ENCODE measurements at places on chromosomes 6 and 20.
A peak's percentile ranks its signal among the peaks of the same experiment; 100 is the strongest.

DNA sequence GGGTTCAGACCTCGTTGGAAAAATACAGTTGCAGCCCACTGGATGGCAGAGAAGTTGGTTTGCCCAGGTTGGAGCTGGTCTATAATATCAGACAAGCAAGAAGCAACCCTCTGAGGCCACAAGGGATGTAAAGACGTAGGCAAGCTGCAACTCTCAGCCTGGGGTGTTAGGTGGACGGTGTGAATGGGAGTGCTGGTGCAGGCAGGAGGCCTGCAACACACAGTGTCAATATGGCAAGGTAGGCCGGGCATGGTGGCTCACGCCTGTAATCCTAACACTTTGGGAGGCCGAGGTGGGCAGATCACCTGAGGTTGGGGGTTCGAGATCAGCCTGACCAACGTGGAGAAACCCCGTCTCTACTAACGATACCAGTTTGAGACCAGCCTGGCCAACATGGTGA, 10.5 kb downstream of the VPS16 start:
- DNase-seq, result no peak

DNA sequence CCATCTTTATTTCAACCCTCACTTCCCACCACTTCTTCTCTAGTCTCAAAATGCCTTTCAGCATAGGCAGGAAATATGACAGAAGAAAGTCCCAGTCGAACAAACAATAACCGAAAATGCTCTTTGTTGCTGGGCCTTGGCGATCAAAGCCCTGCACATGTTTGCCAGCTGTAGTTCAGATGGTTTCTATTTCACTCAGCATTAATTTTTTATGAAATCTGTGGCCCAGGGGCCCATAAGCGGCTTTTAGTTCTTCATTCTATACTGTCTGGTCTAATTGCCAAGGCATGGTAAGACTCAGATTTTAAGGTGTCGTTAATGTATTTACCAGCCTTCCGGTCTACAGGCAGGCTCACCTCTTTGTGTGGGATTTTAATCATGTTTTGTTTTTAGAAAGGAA, 10.9 kb upstream of the F13A1 start:
- DNase-seq, result no peak

GRCh38 chr6:161017766-161018564, 26.4 kb downstream of the MAP3K4 start:
- DNase-seq, result no peak

GRCh38 chr6:33075568-33076405, at the start of gene HLA-DPB1:
TSS of gene HLA-DPB1 (plus strand) at chr6:33075990. CDS start at chr6:33076042, 52 bp downstream.
- peak; percentile 48 for DNase-seq

DNA sequence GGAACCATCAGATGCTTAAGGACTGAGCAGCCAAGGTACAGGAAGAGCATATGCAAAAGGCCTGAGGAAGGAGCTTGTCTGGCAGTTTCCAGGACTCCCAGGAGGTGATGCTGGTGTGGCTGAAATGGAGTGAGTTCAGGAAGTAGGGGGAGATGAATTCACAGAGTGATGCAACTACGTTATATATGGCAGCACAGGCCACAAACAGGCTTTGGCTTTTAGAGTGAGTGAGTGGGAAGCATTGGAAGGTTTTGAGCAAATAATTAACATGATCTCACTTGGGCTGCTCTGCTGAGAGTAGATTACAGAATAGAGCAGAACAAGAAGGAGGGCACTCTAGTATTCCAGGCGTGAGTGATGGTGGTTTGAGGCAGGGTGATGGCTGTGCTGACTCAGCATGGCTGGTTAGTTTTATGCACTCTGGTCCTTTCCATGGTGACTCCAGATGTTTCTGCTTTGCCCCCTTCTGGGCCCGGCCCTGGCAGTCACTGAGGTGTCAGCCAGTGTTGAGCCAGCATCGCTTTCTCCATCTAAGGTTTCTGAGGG, 6.5 kb downstream of the BTN2A2 start:
- no peak for DNase-seq

DNA sequence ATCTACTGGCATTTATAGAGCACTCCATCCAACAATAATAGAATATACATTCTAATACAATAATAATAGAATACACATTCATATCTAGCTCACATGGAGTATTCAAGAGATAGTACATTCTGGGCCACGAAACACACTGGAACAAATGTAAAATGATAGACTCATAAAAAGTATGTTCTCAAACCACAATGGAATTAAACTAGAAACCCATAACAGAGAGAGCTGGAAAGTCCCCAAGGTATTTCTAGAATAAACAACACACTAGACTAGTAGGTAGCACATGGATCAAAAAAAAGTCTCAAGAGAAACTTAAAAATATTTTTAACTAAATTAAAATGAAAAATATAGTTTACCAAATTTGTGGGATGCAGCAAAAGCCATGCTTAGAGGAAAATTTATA, 9.1 kb upstream of the TP53TG5 start:
- DNase-seq, result no peak

GRCh38 chr6:111503660-111504059, 20.6 kb upstream of the REV3L start:
- DNase-seq, result peak; percentile 63

- no peak for DNase-seq
Observed at GRCh38 chr6:3699231-3699630, 52.3 kb downstream of the PXDC1 start.

DNA sequence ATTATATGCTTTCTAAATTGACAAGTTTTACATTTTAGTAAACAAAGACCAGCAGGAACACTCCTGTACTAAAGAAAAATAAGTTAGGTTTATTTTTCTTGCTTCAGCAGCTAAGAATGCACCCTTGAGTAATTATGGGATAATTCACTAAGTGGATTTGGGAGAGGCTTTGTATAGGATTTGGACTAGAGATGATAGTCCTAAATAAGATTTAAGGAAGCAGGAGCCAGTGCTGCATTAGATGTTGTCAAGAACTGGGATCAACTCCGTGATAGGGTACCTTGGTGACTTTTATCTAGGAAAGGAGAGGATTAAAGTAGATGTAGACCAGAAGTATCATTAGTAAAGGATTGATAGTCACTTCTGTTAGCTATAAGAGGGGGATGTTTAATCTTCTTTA, 4.1 kb upstream of the C6orf141 start:
- DNase-seq, result no peak

GRCh38 chr6:14095437-14095836, 22.1 kb upstream of the CD83 start:
- no peak for DNase-seq

GRCh38 chr6:54428431-54428830, 120.2 kb downstream of the TINAG start:
- DNase-seq, result no peak

GRCh38 chr6:34056305-34057108, 89.4 kb downstream of the GRM4 start:
- DNase-seq, result peak; percentile 76

DNA sequence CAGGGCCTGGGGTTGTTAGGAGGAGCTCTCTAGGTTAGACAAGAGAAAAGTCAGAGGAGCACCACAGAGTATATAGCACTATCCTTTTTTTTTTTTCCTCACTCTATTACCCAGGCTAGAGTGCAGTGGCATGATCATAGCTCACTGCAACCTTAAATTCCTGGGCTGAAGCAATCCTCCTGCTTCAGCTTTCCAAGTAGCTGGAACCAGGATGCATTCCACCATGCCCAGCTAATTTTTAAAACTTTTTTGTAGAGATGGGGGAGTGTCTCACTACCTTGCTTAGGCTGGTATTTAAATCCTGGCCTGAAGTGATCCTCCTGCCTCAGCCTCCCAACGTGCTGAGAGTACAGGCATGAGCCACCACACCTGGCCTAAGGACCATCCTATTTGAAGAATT, 19.3 kb upstream of the AKIRIN2 start:
- DNase-seq, result no peak

- no peak for DNase-seq
Observed at GRCh38 chr20:24683676-24684075, 214.2 kb downstream of the SYNDIG1 start.

DNA sequence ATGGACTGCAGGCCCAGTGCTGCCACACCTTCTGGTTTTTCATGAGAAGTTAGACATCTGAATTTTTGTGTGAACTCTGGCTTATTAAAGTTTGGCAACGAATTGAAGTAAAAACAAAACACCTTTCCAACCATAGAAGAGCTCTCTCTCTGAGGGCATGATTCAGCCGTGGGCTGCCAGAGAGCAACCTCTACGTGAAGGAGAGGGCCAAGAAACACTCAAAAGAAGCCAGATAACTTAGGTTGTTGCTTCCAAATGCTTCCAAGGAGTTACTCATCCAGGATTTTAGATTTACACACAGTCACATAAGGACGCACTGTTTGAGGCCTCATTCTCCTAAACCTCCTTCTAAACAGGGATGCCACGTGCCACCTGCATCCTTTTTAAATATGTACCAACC, 65.5 kb downstream of the NRN1 start:
- no peak for DNase-seq

- DNase-seq, result no peak
Observed at GRCh38 chr6:118784641-118785164, 109.2 kb upstream of the ASF1A start.

DNA sequence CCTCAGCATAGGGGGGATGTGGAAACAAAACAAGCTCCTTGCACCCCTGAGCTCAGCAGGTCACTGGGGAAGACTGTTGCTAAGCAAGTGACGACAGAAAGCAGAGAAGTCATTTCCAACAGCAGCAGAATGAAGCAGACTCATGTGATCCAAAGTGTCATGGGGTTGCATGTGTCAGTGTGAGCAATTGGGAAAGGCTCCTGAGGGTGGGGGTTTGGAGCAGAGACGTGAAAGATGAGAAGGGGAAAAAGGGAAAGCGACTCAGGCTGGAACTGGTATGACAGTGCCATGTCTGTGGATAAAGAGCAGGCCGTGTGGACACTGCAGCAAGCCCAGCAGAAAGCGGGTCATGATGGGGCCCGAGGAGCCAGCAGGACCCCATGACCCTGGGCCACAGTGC, 363.9 kb downstream of the PREX1 start:
- DNase-seq, result peak; percentile 69

GRCh38 chr6:79670789-79671188, 39.7 kb downstream of the SH3BGRL2 start:
- DNase-seq, result no peak

GRCh38 chr6:152093711-152094110, 286.2 kb downstream of the ESR1 start:
- no peak for DNase-seq

- no peak for DNase-seq
Observed at GRCh38 chr6:108896111-108896661, 48.0 kb downstream of the ARMC2 start.

DNA sequence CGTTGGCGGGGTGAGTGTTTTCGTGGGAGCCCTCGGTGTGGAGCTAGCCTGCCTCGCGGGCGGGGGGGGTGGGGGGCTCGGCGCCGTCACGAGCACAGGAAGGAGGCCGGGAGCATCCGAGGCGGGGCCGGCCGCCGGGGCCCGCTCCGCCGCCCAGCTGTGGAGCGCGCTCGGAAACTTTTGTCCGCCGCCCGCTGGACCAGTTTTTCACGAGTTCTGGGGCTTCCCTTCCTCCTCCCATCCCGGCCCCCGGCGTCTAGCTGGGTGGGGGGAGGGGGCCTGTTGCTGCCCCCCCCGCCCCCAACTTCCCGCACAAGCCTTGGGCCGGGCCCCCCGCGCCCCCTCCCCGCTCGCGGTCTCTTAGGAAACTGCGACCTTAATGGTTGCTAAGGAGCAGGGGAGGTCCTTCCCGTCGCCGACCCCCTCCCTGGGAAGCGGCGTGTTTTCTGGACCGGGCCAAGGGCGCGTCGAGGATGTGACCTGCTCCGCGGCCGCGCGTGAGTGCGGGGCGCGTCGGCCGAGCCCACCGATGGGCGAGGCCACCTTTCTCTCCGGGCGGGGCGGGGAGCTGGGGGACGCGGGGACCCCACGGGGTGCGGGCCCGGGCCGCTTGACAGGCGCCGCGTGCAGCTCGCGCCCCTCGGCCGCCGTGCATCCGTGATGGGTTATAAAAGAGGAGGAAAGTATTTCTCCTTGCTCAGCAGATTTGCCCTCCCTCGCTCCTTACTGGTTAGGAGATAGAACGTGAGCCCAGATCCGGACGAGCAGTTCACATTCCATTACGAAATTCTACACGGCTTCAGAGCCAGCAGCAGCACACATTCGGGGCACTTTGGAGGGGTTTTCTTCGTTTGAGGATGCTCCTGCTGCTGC, 1.4 kb downstream of the RREB1 start:
- DNase-seq, result peak; percentile 53

- DNase-seq, result no peak
Observed at GRCh38 chr6:20538907-20539306, 4.7 kb downstream of the CDKAL1 start.

- no peak for DNase-seq
Observed at GRCh38 chr6:57134954-57135353, 37.2 kb upstream of the BAG2 start.

GRCh38 chr6:38164671-38165108, 345.2 kb downstream of the ZFAND3 start:
- no peak for DNase-seq

- no peak for DNase-seq
Observed at GRCh38 chr20:48171626-48172356, 386.5 kb upstream of the SULF2 start.

DNA sequence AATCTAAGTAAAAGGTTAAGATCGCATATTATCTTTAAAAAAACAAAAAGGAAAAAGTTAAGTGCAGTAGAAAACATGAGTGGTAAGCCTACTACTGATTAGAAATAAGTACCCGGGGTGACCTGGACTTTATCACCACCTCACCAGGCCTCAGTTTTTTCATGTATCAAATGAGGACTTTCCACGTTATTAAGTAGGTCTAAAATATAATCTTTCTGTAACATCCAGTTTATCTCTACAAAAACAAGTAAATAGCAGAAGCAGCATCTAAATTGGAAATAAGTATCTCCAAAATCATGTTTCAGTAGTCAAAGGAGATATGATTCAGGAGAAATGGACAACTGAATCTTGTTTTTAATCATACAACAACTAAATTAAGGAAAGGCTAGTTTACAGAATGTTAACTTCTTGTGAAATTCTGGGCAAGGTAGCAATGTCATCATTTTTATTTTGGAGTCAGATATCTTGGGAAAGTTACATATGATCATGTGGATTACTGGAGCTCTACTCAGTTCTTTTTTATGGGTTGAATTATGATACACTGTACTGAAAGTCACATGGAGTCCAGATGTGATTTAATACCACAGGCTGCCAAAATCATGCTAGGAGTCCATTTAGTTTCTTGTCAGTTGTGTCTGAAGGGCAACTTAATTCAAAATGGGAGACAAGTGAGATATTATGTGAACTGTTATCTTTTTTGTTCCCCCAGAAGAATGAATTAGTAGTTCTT, 114.7 kb upstream of the PRL start:
- DNase-seq, result no peak

DNA sequence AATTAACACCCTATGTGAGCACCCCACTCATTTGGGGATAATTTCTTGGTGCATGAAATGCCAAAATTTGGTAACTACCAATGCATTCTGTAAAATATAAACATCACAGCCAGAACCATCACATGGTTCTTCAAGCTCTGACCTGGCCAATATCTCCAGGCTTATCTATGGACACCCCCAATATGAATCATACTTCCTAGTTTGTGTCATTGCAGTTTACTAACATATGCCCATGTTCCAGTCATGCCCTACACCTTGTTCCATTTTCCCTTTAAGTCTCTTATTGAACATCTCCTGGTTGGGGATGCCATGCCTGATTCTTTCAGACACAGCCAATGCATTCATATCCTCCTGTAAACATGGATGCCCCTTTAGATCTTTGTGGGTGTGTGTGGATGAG, 572.8 kb upstream of the BTBD3 start:
- DNase-seq, result no peak

- DNase-seq, result peak; percentile 42
Observed at GRCh38 chr6:6730831-6731230, 142.3 kb downstream of the LY86 start.
